ENCODE measurements at places on chromosomes 4 and X.

DNA sequence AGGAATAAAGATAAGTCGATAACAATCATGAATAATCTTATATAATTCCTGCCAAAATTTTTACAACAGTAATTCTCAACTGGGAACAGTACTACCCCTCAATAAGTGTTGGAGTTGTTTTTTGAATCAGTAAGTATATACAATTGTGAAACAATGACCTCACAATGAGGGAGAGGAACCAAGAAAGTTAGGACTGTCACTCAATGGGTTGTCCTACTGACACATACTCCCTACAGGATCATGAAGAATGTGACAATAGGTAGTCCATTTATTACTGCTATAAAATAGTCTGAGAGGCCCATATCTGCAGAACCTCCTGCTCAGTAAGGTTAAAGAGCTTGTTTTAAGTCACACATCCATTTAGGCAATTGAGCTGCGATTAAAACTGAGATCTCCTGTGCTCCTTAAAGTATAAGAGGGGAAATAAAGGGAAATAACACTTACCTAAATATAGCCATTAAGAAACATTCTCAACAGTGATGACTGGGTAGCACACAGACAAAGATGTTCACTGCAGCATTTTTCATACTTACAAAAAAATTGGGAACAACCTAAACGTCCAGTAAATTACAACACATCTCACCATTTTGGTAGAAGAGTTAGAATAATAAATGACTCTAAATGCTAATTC, 26.2 kb downstream of the FBXW7 start:
- no peak for DNase-seq

GRCh38 chr4:76283900-76284299, 22.6 kb upstream of the STBD1 start:
- DNase-seq = no peak

DNA sequence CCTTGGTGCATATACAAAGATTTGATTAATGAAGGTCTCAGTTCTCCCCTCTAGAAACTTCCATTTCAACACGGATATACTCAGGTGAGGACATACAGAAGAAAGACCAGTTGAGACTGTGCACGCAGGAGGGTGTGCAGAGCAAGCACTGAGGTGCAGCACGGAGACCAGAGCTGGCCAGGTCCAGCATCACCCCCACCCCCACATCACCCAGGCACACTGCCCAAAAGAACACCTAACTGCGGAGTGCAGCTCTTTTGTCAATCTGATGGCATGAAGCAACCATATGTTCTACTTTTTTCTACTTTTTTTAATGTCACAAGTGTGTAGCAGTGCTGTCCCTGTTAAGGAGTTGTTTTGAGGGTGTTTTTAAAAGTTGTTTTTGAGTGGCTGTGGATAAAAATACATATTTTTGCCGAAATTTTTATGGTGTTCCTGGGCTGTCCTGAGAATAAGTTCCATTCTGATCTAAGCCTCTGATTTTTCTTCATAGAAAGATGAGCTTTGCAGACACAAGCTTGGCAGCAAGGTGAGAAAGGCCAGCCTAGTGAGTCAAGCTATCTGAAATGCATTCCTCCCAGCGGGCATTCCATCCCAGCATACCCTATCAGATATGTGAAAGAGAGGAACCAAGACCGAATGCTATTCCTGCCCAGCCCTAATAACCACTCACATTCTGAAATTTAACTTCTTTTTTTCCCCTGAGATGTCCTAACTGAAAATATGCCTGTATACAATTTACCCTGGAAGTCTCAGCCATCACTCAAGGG, 173.7 kb downstream of the PTTG2 start:
- no peak for DNase-seq

- no peak for DNase-seq
These were observed 4.7 kb downstream of the NUDT6 start for GRCh38 chr4:122917731-122918130.

DNA sequence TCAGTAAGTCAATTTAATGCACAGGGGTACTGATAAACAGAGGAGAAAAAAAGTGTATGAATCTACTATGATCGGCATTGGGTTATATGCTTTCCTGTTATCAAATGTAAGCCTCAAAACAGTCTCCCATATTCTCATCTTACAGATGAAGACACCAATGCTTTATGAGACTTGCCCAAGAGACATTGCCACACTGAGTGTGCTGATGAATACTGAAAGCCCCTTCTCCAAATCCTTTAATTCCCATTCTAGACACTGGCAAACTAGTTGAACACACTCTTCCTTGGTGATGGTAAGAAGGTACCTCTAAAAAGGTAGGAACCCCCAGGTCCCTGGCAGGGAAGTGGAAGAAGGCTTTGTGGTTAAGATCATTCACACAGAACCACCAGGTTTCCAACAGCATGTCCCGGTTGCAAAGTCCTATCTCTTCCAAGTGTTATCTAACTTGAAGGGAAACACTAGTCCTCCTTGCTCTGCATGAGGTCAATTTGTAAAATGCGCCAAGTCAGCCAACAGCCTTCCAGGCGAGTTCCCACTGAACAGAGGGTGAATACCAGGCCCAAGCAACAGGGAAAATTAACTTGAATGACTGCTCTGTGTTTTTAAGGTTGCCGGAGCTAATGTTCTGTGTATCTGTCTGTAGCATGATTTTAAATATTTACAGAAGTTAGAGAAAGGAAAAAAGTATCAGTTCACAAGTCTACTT, 5.1 kb downstream of the SETD7 start:
- peak; percentile 27 for DNase-seq

DNA sequence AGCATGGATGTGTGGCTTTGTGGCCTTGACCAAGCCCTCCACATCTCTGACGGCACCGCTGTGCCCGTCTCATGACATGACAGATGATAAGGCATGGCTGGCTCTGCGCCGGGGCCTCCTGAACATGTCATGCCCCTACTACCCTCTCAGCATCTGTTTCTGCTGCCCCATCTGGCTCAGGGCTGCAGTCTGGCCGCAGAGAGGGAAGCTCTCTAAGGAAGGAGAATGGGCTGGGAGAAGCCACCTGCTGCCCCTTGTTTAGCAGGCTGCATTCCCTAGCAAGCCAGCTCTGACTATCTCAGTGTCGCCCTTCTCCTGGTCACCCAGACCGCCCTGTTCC, 7.2 kb downstream of the ZNF185 start:
- DNase-seq = no peak

- DNase-seq = no peak
These were observed 1208.3 kb downstream of the ADGRL3 start for GRCh38 chr4:62408454-62408853.

DNA sequence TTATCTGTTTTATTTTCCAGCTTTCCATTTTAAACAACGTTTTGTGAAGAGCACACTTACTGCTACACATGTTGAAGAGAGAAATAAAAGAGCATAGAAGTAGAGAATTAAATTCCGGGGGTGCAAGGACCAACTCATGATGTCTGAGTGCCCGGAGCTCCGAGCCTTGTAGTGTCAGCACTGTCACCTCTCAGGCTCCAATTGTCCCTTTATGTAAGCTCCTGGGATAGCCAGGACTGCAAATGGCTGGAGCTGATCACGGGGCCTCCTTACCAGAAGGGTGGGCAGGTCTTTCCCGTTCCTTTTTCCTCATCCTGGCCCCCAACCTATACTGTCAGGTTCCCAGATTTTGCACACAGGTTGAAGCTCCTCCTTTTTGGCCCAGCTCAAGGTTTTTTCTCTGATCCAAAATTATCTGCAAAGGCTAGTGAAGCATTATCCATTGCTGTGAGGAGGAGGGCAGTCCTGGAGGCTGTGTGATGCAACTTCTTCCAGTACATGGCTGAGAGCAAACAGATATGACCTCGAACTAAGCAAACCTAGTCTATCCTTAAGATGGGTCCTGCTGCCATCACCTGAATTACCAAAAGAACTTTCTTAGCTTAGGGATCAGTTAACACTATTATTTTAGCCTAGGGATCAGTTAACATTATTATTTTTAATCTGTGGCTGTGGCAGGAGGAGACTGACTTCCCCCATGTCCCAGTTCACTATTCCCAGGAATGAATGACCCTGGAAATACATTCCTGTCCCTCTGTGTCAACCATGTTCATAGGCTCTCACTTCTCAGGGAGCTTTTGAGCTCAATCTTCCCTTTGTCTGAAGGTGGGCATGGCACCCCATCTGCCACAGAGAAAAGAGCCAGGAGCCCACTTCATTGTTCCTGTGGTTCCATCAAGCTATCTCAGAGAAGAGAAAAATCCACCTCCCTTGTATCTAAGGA, at the start of gene FGG:
Gene FGG (minus strand): TSS at position 185 of the 943 bp plus-strand sequence. CDS start 47 bp downstream, at position 138.
- DNase-seq = no peak

DNA sequence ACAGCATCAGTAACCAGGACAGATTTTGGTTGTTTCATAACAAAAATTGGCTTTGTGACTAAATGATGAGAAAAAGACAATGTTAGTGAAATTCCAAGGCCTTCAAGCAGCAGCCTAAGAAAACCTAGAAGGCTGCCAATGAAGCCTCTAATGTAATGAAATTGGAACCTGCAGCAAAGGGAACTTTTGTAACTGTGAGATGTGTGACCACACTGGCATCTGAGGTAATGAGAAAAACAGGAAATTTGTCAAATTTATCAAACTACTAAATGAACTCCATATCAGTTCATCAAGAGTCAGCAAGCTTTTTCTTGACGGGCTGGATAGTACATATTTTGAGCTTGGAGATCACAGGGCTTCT, 30.4 kb upstream of the EMCN start:
- DNase-seq = no peak

- no peak for DNase-seq
These were observed 6.8 kb downstream of the CLDN2 start for GRCh38 chrX:106927023-106927422.
